ENCODE measurements at places on chromosomes 6 and 20.

GRCh38 chr6:156131221-156131903 lies 645.8 kb upstream of the ARID1B start:
- no peak for DNase-seq

GRCh38 chr6:106011476-106011875 lies 74.7 kb upstream of the PRDM1 start:
- no peak for DNase-seq

DNA sequence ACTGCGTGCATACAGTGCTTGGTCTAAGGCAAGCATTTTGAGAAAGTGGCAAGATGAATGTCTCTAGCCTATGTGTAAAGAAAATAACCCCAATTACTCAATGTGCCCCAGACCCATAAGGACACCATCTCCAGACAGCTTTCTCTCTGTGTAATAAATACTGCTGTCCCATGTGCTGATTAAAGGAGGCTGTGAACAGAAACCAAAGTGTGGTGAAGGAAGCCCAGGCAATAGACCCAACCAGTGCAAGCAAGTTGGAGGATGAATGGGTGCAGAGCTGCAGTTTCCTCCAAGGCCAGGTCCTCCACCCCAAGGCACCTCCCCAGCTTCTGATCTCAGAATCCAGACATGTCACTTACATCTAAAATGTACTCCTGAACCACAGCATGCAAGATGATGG lies 60.6 kb downstream of the TRAM2 start:
- no peak for DNase-seq

- no peak for DNase-seq
Observed at GRCh38 chr6:137512757-137513605, 18.8 kb upstream of the OLIG3 start.

GRCh38 chr20:23232679-23233308 lies 117.8 kb upstream of the NXT1 start:
- no peak for DNase-seq

GRCh38 chr6:148313488-148313887 lies 29.1 kb upstream of the SASH1 start:
- no peak for DNase-seq

DNA sequence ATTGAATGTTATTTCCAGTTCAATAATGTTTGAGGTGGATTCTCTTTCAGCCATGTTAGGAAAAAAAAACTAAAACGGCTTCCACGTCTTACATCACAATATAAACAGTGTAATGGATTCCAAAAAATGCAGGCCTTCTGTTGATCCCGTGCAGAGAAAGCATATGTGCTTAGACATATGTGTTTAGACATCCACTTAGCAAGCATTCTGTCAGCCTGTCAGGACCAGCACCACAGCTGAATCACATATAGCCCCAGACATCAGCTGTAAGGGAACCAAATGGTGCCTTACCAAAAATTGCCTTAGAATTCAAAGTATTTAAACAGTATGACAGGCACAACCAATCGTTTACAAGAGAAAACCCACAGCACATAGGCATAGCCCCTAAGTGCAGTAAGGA lies 304.9 kb downstream of the EYA4 start:
- no peak for DNase-seq

DNA sequence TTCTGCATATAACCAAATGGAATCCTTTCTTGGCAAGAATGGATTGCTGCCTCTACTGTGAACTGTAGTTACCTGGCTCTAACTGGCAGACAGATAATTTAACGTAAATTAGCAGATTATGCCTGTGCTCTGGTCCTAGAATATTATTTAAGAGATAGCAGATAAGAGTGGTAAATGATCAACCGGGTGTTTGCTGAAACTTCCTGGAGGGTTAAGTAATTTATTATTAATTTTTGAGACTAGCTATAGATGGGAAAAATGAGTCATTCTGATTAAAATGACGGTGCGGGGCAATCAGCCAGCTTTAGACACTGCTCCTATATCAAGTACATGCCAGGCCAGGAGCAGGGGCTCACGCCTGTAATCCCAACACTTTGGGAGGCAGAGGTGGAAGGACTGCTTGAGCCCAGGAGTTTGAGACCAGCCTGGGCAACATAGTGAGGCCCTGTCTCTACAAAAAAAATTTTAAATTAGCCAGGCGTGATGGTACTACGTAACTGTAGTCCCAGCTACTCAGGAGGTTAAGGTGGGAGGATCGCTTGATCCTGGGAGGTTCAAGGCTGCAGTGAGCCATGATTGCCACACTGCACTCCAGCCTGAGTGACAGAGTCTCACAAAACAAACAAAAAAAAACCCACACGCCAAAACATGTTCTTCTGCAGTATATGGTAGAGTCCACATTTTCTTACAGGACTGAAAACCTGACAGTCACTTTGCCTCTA lies 22.6 kb downstream of the B4GALT5 start:
- DNase-seq = no peak

- DNase-seq = peak; percentile 60
Observed at GRCh38 chr6:117449549-117450439, 24.1 kb upstream of the ROS1 start.

- DNase-seq = no peak
Observed at GRCh38 chr20:5810800-5811422, 60.7 kb downstream of the SHLD1 start.

DNA sequence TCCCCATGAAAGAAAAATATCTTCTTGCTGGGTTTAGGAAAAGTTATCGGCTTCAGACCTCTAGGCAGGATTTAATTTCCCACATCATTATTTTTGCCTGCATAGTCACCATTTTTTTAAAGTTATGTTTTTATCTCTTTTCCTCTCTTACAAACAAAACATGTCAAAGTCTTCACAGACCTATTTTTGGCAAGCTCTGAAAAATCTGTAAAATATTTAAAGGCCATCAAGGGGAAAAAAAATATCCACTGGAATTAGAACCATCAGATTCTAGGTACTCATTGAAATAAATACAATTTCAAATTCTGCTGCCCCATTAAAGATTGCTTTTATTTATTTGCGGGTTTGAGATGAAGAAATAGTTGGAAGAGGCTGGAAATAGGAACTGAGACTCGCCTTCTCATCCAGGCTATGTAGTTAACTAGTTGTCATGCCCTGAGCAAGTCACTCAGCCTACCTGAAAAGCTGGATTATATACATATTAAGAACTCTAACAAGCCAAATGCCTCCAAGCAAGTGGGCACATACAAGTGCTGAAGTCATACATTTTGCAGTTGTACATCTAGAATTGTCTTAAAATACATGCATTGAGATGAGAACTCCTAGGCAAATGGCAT lies 101.7 kb upstream of the SASH1 start:
- DNase-seq = no peak

GRCh38 chr20:58361481-58362205 lies 27.4 kb upstream of the VAPB start:
- DNase-seq = no peak

- no peak for DNase-seq
Observed at GRCh38 chr6:47446669-47447330, 30.8 kb upstream of the CD2AP start.

DNA sequence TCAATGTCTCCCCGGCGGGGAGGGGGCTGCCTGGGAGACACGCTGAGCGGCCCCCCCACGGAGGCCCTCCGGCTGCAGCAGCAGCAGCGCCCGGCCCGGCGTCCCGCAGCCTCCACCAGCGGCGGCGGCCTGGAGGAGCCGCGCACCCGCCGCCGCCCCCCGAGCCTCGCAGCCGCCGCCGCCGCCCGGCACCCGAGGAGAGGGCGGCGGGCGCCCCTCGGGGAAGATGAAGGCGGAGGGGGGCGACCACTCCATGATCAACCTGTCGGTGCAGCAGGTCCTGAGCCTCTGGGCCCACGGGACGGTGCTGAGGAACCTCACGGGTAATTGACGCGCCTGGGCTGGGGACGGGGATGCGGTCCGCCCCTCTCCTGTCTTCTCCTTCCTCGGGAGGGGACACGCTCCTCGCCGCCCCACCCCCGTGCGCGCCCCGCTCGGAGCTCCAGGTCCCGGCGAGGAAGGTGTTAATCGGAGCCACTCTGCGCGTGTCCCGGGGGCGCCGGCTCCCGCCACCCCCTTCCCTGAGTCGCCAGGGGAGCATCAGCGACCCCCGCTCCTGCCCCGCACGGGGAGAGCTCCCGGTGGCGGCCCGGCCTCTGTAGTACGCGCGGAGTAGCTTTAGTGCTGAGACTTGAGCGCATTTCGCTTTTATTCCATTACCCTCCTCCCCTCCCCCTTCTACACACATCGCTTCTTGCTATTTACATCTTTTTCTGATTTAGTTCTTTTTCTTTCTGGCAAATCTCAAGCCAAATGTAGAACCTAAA lies 686 bp downstream of the TMEM170B start:
- peak; percentile 35 for DNase-seq

DNA sequence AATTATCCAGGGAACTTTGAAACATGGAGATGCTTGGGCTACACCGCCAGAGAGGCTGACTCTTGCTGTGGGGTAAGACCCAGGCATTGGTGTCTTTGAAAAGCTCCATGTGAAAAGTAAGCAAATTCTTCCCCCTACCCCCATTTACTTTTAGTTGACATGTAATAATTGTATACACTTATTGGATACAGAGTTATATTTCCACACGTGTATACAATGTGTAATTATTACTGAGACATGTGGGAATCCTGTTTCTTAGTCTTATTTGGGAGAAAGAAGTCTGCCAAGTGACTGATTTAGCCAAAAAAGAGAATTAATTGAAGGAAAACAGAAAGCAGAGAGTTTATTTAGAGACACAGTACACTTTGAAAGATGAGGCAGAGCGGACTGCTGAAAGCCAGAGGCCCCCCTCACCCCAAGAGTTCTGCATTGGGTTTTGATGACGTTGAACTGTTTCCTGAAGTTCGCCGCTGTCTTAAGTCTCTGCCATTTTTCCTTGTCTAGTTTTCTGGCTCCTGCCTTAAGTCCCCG lies 193.8 kb downstream of the PACRG start:
- no peak for DNase-seq

DNA sequence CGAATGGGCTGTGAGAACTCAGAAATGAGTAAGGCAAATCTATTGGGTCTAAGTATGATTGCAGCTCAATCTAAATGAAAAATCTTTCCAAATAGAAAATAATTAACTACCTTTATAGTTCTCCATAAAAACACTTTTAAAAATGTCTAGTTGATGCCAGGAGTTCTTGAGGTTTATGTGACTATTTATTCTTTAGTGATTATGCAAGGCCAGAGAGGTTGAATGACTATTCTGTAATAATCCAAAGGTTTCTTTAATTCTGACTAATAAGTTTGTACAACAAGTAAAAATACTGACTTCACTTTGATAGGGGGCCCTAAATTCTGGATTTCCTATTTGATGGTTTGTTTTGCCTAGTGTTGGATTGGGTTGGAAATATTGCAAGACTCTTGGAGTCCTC lies 461.2 kb downstream of the EPM2A start:
- no peak for DNase-seq

DNA sequence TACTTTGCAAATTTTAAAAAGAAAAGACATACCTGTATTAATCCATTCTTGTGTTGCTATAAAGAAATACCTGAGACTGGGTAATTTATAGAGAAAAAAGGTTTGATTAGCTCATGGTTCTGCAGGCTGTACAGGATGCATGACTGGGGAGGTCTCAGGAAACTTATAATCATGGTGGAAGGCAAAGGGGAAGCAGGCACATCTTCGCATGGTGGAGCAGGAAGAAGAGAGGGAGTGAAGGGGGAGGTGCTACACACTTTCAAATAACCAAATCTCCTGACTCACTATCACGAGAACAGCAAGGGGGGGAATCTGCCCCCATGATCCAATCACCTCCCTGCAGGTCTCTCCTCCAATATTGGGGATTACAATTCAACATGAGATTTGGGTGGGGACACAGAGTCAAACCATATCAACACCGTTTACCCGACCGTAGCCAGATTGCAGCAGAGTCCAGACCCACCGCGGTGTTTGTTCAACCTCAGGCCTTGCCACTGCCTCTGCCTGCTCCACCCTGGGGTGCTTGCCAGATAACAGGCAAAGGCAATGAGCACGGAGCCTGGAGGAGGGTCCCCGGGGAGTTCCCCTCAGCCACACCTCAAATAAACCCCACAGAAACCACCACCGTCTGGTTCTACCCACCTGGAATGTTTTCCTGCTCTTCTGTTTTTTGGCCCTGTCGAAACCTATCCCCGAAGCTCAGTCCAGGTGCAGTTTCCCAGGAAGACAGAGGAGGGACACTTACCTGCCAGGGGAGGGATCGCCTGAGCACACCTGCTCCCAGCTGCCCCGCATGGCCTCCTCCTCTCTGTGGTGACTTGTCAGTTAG lies 142.2 kb upstream of the AFDN start:
- DNase-seq = no peak

GRCh38 chr6:150075034-150075421 lies 6.1 kb upstream of the ULBP3 start:
- DNase-seq = no peak

GRCh38 chr6:41976794-41977484 lies 35.3 kb upstream of the CCND3 start:
- DNase-seq = no peak

DNA sequence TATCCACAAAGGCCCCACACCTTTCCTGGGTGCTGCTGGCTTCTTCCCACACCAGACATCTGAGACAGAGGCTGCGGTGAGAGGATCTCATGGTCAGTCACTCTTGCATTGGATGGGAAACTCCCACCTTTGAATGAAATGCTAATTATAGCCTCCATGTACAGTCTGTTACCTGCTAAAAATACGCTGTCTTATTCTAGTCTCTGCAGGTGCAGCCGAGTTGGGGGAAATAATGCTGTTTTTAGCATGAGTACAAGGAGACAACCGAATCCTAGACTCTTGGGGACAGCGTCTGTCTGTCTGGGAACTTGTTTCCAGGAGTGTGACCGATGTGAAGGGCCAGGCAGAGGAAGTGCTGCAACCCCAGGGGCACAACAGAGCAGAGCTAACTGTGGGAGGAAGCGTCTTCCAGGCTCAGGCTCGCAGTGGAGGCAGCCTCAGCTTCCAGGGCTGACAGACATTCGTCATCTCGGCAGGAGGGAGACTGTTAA lies 286.2 kb downstream of the PREX1 start:
- no peak for DNase-seq

DNA sequence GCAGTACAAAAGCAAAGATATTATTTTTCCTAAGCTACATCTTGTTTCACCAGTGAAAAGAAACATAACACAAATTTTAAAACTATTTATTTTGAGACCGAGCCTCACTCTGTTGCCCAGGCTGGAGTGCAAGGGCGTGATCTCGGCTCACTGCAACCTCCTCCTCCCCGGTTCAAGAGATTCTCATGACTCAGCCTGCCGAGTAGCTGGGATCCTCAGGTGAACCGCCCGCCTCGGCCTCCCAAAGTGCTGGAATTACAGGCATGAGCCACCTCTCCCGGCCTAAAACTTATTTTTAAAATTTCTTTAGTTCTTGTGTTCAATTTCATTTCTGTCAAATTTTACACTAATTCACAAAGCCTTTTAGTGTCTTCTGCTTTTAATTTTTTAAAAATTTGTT lies 5.9 kb downstream of the SRSF12 start:
- no peak for DNase-seq

- no peak for DNase-seq
Observed at GRCh38 chr6:52390361-52390727, 28.4 kb downstream of the PAQR8 start.
